ENCODE measurements at places on chromosomes 16 and 17. TPM values are rescaled to one million over a fixed set of nuclear protein-coding genes. Genes with fewer than 3 reads are reported as not detected.

DNA sequence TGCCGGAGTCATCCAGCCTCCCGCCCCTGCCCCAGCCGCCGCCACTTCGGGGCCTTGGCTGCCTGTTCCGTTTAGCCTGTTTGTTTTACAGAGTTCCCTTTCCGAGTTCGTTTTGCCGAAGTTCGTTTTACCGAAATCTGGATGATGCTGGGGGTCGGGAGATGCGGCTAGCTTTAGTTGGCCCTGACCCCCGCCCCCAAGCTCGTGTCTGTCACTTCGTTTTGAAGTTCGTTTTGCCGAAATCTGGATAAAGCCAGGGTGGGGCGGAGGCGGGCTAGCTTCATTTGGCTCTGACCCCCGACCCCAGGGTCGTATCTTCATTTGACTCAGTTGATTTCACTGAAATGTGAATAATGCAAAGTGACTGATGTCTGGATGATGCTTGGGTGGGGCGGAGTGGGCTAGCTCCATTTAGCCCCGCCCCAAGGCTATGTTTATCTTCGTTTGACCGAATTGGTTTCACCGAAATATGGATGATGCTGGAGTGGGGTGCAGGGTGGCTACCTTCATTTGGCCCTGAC, 591 bp downstream of the PSMD7 start:
- no peak for DNase-seq

GRCh38 chr17:6910987-6911603, 79.6 kb upstream of the TEKT1 start:
- DNase-seq, result peak; percentile 29

DNA sequence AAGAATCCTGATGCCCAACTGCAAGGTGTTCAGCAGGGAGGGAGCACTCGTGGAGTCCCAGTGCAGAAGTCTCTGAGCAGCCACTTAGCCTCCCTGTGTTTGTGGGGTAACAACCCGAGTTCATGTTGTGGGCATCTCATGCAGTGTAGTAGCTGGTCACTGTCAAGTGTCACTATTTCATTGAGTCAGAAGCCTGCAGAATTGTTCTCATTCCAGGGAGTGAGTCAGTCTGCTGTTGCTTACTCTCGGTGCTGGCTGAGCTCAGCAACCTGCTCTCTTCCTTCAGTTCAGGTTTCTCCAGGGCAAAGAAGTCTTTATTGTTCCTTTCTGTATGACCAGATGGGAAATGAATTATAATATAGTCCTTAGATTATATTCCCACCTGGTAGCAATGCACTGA, 24.1 kb downstream of the HMOX2 start:
- DNase-seq, result no peak

DNA sequence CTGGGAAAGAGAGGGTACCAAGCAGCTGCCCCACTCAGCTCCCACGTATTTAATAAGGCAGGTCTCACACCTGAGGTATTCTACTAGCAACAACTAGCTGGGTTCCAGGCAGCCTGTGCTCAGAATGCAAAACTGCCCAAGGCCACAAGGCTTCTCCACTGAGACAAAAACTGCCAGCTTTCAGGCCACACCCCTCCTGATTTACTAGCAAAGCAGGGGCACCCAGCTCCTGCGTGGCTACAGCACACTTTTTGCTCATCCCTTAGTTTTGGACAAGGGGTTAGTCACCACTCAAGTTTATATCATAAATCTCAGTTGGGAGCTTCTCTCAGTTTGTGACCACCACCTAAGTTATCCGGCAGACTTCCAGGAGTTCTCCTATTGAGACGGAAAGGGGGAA, 494.6 kb downstream of the CDH11 start:
- DNase-seq, result no peak

GRCh38 chr17:1555651-1556471, 6.7 kb downstream of the PITPNA start:
- no peak for DNase-seq

GRCh38 chr17:52287611-52288010, 129.1 kb upstream of the CA10 start:
- DNase-seq, result no peak

DNA sequence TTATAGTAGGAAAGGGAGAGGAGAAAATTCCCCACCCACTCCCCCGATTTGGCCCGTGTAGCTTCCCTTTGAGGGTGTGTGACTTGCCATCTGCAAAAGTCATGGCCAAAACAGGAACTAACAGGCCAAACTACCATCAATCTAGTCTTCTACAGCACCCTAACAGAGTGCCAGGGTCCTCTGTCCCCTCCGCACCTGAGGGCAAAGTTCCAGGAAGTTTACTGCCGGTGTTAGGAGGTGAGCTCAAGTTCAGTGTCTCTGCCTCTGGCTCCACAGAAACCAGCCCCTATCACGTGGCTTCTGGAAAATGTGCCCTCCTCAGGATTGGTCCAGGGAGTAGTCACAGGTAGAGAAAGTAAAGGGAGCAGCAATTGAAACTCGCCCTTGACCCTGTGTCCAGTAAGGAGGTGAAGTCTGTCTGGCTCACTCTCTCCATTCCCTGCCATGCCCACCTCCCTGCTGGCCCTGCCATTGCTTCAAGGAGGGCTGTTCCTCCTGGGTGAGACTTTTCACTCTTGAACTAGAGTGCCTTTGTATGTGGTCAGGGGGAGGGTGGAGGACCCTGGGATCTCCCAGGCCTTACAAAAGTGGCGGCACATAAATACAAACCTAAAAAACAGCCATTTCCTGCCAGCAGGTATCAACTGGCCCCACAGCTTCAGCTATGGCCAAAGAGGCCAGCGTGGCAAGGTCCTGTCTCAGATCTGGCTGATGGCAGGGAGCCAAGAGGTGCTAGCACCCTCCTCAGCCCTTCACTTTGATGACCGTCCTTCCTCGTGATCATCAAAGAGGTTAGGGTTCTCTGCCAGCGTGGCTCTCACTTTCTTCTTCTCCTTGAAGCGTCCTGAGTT, 5.3 kb downstream of the PRR15L start:
- DNase-seq, result no peak

DNA sequence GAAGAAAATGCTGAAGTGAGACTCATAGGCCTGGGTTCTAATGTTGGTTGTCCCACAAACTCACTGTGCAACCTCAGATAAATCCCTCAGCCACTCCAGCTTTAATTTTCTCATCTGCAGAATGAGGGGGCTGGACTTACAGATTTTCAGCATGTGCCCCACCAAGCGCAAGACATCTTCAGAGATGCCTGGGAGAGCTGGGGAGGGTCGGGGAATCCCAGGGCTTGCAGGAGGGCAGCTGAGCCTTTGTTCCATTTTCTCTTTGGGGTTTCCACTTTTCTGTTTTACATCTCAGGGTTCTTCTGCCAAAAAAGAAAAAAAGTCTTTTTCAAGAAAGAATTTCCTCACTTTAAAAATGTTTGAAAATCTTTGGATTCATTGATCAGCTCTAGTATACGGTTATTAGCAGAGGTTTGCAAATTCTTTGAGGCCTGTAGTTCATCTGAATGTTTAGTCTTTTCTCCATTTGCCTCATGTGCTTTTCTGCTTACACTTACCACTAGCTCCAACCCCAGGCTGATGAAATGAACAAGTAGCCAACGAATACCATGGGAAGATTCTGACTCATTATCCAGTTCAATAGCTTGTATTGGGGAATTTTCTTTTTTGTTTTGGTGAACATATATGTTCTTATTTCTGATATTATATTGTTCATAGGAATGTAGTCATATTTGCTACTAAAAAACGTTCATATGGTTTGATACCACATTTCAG, 56.4 kb downstream of the CHD9 start:
- no peak for DNase-seq

DNA sequence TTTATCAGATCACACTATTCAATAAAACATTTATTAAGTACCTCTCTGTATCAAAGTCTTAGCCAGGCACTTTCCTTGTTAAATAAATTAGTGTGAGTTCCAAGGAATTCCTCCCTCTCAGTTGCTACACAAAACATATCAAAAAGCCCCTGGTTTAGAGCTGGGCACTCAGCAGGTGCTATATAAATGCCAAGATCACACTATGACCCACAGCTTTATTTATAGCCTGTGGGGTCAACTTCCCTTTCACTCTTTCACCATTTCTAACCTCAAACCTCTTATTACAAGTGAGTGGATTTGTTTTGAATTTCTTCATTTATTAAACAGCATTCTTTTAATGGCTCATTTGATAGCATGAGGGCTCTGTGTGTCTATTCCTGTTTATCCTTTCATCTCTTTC, 112.6 kb upstream of the MPHOSPH6 start:
- no peak for DNase-seq

- no peak for DNase-seq
These were observed 251.6 kb downstream of the C16orf95 start for GRCh38 chr16:87065446-87066132.

DNA sequence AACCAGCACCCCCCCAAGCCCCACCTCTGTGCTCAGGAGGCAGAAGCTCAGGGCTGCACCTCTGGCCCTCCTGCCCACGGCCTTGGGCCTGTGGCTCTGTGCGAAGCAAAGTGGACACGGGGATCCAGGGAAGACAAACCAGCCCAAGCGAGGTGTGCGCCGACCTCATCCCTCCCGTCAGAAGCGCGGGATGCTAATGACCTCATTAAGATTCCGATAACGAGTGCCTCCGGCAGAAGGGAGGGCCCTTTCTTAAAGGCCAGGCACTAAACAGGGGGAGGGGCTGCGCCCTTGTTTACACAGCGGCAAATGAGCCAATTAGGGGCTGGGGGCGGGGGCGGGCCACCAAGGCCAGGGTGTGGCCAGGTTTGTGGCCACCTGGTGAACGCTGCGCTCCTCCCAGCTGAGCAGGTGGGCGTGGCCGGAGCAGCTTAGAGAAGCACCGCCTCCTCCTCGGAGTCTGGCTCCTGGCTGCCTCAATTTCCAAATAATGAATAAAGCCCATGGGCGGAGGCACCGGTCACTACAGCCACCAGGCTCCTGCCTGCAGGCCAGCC, 3.2 kb downstream of the CBX4 start:
- no peak for DNase-seq

- no peak for DNase-seq
These were observed 2.0 kb downstream of the ADAT1 start for GRCh38 chr16:75621170-75621477.

DNA sequence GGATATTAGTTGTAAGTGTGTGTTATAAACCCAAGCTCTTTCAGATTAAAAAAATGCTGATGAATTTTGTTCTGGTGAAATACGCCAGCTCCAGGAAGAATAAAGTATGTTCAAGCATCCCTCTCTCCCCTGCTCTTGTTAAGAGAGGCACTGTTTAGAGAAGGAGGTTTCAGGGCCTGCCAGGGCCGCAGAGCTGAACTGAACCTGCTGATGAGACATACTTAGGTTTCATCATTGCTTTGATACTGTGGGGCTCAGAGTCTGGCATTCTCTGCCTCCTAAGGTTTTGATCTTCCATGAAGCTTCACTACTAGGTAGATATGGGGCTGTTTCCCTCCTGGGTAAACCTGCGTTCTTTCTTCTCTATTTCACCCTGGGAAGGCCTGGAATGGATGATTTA, 175.3 kb upstream of the FAM20A start:
- DNase-seq, result no peak

DNA sequence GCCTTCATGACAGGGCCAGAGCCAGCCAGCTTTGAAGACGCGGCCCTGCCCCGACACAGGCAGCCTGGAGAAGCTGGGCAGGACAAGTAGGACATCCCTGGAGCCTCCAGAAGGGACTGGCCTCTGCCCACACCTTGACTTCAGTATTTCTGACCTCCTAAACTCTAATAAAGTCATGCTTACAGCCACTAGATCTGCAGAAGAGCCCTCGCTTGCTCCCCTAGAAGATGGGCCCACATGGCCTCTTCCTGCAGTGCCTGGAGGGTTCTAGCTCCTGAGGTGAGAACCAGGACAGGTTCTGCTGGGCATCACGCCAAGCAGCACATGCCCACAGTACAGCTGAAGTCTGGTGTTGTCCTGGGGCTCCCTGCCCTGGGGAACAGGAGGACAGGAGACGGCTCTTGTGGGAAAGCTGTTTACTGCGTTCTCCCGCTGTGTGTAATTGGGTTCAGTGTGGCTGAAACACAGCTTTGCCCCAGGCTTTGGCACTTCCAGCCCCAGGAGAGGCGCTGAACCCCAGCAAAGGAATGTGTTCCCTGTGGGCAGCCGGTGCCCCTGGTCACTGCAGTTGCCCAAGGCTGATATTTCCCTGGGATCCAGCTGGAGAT, 2.6 kb downstream of the APRT start:
- no peak for DNase-seq

DNA sequence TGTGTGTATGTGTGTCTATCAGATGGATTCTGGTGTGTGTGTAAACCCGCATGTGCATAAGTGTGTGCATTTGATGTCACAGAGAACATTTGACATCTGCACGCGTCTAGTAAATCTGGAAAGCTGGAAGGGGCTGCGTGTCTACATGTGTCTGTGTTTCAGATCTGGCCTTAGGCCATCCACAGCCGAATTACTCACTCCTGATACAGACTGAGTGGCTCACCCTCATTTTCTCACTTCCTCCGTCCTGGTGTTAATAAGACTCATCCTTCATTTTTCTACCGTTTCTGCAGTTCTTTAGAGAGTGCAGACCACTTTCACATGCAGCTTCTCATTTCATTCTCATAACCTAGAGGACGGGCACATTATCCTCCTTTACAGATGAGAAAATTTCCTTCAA, 491.6 kb downstream of the CDH13 start:
- no peak for DNase-seq

- DNase-seq, result no peak
These were observed 26.5 kb downstream of the SREBF1 start for GRCh38 chr17:17810084-17810894.

DNA sequence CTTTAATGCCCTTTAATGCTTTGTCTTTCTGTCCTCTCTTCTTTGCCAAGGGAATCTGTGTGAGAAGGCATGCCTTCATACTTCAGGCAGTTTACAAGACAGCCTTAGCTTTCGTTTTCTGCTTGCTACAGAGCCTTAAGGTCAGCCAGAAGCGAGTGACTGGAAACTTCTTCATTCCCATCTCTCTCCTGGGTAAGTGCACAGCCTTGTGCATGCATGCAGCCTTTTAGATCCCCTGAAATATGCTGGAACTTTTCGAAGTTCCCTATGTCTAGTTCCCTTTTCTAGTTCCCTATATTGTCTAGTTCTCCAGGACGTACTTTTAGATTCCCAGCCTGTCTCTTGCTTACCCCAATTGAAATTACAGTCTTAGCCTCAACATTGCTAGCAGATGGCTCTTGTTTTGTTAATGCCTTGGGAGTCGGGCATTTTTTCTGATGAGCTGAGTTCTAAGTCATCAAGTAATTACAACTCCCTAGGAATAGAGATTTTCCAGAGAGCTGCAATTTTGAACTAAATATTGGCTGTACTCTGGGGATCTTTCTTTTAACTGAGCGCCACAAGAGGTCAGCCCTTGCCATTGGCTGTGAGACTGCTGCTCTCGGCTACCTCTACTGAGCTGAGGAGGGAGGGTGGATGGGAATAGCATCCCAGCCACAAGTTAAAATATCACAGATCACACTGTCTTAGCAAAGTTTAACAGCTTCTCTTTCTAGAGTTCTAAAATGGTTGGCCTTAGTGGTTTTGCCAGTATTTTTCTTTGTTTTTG, 22.7 kb upstream of the PPM1D start:
- no peak for DNase-seq

SCNN1B gene
- 0.19 TPM for total RNA-seq

AGRP gene
- not detected for total RNA-seq

HSD17B2 gene
- total RNA-seq, result 32.8 TPM

JPH3 gene
- 0.23 TPM for total RNA-seq

DPEP2 gene
- total RNA-seq, result 0.23 TPM

RAB26 gene
- 1.3 TPM for total RNA-seq

ABCA3 gene
- 79.5 TPM for total RNA-seq

TNS4 gene
- not detected for total RNA-seq

OR3A2 gene
- total RNA-seq, result not detected

SOST gene
- total RNA-seq, result not detected

SLC16A13 gene
- total RNA-seq, result 7.9 TPM

METTL22 gene
- 22.1 TPM for total RNA-seq

CA4 gene
- total RNA-seq, result 4.0 TPM

GNGT2 gene
- total RNA-seq, result 1.4 TPM
